Epithelial cell of prostate (primary cell): ENCODE measurements at places on chromosomes 11 and 22.

GRCh38 chr11:111355101-111355500 is 24.0 kb downstream of the POU2AF1 start:
- DNase-seq = no peak

GRCh38 chr22:24003887-24004286 is 1.4 kb downstream of the GSTT4 start:
- no peak for DNase-seq

DNA sequence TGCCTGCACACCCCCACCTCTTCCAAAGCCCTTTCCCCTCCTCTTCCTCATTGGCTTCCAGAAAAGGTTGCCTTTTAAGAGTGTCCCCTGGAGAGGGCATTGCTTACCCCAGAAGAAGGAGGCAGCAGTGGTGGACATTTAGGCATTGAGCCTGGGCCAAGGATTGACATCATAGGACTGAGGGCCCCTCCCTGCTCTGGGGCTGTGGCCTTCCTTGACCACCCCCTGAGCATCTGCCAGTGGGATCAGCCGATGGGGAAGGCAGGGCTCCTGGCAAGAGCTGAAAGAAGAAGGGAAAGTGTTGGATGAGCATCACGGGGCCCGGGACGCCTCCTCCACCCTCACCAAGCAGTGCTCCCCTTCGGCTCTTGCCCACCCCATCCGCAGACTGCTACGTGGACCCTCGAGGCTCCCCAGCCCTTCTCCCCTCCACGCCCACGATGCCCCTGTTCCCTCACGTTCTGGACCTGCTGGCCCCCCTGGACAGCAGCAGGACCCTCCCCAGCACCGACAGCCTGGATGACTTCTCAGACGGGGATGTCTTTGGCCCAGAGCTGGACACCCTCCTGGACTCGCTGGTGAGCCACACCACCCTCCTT is 37.4 kb downstream of the ZC3H7B start:
- DNase-seq = no peak

DNA sequence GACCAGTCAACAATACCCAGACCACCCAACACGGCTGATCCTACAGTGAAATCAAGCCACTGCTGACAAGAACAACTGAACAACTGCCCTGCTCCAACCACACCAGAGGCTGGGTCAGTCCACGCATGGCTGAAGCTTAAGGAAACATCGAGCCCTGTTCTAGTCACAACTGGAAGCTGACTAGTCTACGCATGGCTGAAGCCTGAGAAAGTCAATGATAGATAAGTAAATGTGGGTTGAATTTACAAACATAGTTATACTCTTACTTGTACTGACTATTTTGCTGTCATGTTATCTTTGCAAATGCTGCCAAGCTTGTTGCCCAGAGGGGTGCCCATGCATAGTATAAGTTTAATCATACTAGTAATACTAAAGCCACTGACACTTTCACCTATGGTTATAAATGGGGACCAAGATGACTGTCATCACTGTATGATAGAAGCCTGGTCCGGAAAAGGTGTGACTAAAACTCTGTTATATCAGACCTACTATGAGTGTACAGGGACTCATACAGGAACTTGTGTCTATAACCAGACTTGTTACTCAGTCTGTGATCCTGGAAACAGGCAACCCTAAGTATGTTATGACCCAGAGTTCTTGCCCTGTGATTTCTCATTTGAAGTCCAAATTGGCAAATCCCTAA is 43.4 kb upstream of the GLYAT start:
- DNase-seq = no peak

- no peak for DNase-seq
Observed at GRCh38 chr11:88297421-88297820, 40.1 kb downstream of the CTSC start.

DNA sequence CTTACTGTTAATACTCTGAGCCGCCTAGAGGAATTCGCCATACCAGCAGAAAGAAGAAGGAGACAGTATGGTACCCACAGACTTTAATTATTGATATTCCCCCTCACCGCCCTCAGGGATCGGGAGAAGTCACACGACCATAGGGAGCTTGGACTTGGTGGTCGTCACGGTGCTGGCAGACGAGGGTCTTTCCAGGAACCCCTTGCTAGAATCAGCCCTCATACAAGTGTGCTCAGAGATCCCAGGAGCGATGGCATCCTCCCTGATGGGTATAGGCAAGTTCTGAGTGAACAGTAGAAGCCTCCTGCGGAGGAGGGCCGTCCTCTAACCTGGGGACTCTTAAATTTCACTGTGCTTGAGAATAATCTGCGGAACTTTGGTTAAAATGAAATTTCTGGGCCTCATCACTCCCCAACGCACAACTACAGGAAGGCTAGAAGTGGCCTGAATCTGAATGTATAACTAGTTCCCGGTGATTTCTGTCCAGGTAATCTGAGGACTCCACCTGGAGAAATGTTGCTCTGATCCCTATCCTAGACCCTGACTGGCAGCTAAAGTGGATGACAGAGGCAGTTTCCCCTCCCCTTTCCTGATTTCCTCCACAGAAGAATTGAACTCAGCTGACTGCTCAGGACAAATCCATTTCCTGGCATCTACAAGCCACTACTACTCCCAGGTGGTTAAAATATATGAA is 4.5 kb downstream of the VSIG2 start:
- DNase-seq = no peak

- no peak for DNase-seq
Observed at GRCh38 chr22:49284931-49285330, 542.7 kb downstream of the BRD1 start.

DNA sequence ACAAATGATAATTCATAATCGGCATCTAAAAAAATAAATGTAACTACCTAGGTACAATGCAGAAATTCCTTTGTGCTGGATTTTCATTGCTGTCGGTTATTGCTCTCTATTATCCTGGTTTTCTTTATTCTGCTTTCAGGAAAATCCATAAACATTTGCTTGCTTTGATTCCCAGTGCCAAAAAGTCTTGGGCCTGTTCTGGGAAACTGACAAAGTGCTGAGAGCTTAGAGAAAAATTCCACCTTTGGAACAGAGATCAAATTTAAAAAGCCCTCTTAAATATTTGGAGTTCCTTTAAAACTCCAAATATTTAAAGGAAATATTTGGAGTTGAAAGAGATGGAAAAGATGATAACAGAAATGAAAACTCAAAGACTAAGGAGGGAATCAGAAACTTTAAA is 87.3 kb upstream of the ZBED5 start:
- DNase-seq = no peak

DNA sequence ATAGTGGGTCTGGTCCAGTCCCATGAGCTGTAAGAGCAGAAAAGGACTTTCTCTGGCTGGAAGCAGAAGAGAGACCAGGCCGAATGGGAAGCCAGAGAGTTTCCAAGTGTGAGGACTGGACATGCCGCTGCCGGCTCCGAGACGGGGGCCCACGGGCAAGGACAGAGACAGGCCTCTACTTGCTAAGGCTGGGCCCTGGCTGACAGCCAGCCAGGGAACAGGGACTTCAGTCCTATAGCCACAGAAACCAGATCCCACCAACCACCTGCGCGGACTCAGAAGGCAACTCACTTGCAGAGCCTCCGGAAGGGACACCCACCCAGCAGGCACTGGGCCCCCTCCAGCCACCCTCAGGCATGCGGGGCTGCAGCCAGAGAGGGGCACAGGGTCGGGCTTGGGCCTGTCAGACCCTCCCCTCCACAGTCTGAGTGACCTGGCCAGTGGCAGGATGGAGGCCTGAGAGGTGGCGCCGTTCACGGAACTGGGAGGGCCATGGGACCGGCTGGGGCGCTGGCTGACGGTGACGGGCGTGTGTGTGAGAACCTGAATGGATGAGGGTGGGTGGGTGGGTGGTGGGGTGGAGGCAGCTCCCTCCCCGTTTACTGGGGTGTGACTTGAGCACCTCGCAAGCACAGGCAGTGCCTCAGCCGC is 47.8 kb upstream of the A4GALT start:
- DNase-seq = no peak

DNA sequence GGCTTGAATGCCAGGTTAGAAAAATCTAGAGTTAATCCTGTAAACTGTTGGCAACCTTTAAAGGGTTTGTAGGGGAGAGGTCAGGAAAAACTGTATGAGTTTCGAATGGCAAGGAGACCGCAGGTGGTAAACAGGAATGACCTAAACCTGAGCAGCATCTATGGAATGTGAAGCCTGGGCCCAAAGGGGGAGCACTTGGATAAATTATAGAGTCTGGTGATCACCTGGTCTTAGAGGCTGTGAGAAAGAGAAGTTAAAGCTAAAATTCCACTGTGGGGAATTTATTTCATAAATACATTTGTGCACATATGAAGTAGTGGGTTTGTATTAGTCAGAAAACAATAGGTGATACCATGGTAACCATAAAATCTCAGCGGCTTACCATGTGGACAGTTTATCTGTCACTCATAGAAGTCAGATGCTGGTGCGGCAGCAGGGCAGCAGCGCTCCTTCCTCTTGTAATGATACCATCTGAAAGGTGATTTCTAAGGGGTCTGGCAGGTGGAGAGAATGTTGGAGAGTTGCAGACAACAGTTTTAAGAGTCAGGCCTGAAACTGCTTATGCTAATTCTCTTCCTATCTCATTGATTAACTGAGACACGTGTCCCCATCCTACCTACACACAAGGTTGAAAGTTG is 1104.4 kb upstream of the CCDC90B start:
- peak; percentile 3 for DNase-seq

DNA sequence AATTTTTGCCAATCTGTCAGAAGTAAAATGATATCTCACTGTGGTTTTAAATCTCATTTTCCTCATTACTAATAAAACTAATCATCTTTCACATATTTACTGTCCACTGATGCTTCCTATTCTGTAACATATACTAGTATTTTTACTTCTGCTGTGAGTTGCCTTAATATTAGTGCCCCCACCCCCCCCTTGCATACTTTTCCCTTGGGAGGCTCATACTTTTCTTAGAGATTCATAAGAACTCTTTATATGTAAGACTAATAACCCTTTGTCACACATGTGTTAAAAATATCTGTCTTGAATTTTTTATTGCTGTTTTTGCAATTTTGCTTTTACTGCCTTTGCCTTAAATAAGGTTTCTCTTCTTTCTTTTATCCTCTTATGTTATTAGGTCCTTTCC is 87.2 kb downstream of the PHF21A start:
- DNase-seq = no peak

DNA sequence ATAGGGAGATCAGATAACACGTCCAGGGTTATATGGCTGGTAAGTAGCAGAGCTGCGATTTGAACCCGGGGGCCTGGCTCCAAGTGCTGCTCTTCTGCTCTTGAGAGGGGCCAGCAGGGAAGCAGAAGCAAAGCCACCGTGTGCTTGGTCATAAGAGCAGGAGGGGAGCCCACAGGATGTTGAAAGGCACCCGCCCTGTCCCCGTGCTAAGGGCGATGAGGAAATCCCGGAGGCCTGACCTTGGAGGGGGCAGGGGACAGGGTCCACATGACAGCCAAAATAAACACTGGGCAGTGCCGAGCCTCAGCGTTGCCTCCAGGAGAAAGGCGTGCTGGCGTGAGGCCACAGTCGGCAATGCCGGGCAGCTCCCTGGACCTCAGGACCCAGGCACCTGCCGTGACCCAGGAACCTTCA is 28.8 kb downstream of the TOM1 start:
- DNase-seq = no peak

DNA sequence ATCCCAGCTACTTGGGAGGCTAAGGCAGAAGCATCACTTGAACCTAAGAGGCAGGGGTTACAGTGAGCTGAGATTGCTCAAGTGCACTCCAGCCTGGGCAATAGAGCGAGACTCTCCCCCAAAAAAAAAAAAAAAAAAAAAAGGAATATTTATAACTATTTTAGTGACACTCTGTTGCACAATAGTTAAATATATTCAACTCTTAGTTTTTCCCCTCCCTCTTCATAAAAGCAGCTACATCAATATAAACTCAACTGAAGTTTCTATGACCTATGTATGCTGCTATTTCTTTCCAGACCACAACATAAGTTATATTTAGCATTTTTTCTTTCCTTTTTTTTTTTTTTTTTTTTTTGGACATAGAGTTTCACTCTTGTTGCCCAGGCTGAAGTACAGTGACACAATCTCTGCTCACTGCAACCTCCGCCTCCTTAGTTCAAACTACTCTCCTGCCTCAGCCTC is 19.2 kb downstream of the CELF1 start:
- no peak for DNase-seq

- no peak for DNase-seq
Observed at GRCh38 chr22:50621356-50621880, 6.5 kb downstream of the ARSA start.

DNA sequence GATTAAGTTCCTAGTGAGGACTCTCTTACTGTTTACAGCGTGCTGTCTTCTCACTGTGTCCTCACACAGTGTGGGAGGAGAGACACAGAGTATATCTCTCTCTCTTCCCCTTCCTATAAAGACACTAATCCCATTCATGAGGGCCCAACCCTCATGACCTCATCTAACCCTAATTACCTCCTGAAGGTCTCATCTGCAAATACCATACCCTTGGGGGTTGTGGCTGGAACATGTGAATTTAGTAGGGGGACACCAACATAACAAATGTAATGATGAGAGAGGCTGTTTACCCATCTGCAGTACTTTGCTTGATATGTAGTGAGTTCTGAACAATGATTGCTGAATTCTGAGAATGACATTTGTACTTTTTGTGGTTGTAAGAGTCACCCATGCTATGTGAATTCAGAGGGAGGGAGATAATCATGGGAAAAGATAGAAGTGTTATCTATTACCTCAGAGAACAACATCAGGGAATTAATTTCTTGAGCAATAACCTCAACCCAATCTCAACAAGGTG is 4.9 kb upstream of the OR52W1 start:
- DNase-seq = no peak

DNA sequence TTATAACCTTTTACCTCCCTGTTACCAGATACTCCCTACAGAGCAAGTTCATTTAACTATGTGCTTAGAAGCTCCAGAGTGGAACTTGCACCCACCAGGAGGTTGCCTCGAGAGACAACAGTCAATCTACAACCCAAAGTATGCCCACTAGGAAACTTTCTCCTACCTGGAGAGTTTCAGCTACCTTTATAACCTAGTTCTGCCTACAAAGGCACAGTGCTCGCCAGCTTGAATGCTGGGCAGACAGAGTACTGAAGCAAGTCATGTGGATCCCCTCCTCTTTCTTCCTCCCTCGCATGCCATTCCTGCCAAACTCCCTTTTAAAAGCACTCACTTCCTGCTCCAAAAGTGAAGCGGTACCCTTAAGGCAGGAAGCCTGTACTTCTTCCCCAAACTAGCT is 258.9 kb downstream of the SWAP70 start:
- DNase-seq = no peak

- DNase-seq = peak; percentile 24
Observed at GRCh38 chr11:43738600-43739409, 58.3 kb downstream of the HSD17B12 start.

DNA sequence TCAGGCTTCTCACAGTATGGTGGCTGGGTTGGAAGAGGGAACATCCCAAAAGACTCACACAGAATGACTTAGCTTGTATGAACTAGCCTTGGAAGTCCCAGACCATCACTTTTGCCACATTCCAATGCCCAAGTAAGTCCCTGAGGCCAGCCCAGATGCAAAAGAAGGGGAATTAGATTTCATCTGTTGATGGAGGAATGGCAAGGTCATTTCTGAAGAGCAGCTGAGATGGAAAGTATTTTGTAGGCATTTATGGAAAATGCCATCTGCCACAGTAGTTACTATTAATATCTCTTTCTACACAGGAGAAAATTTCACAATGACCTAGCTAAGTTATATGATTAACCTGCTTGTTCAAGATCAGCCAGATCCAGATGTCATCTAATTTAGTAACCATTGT is 58.8 kb downstream of the ENDOD1 start:
- no peak for DNase-seq
